Psoas muscle (tissue), 8 donors: ENCODE measurements at places on chromosomes 12 and 14. TPM values are rescaled to one million over a fixed set of nuclear protein-coding genes. Genes with fewer than 3 reads are reported as not detected.

GRCh38 chr14:61300209-61300608 is 19.1 kb upstream of the TMEM30B start:
- no peak for DNase-seq
- peaks cover 15% of the 10 kb centered on the region for H3K4me1 ChIP-seq
- no peaks in the 10 kb centered on the region for H3K27me3 ChIP-seq
- H3K4me3 ChIP-seq = no peak overlapping the region

DNA sequence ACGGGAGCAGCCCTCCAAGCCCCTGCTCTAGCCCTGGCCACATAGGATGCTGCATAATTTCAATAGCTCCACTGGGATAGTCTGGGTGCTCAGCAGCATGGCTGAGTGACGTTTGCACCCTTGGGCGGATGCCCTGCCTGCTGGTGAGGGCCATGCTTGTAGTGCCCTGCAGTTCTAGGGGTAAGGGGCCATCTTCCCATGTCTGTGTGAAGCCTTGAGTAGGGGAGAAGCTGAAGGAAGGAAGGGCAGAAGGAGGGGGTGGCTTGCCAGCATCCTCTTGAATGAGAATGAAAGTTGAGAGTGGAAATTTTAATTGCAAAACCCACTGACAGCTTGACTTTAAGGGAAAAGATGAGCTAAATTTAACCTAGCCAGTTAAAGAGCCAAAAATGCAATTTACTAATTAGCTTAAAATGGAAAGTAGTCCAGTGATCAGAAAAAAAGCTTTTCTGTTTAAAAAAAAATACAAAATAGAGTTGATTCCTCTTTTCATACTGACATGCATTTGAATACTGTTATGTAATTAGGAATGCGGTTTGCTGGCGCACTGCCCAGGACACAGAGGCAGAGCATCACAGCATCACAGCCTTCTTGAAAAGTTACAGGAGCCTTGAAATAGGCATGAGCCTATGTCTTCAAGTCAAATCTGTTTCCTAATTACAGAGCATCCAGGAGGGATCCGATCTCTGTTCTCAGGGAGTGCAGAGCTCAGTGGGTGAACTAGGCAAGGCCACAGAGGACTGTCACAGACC is 18.5 kb upstream of the EML1 start:
- DNase-seq = no peak
- H3K27me3 ChIP-seq = no peaks in the 10 kb centered on the region
- H3K36me3 ChIP-seq = no peaks in the 10 kb centered on the region
- no peak overlapping the region for H3K4me3 ChIP-seq

- no peak for DNase-seq
- no peaks in the 10 kb centered on the region for H3K4me1 ChIP-seq
- no peaks in the 10 kb centered on the region for H3K36me3 ChIP-seq
- H3K4me3 ChIP-seq = no peak overlapping the region
Measured at GRCh38 chr12:22459838-22460490, 84.4 kb downstream of the C2CD5 start.

GRCh38 chr12:27537855-27538675 is 14.1 kb downstream of the PPFIBP1 start:
- H3K27me3 ChIP-seq = no peaks in the 10 kb centered on the region
- H3K4me1 ChIP-seq = peaks cover 59% of the 10 kb centered on the region
- H3K27ac ChIP-seq = peak overlapping the region; percentile 11
- H3K4me3 ChIP-seq = no peak overlapping the region
- no peaks in the 10 kb centered on the region for H3K36me3 ChIP-seq

DNA sequence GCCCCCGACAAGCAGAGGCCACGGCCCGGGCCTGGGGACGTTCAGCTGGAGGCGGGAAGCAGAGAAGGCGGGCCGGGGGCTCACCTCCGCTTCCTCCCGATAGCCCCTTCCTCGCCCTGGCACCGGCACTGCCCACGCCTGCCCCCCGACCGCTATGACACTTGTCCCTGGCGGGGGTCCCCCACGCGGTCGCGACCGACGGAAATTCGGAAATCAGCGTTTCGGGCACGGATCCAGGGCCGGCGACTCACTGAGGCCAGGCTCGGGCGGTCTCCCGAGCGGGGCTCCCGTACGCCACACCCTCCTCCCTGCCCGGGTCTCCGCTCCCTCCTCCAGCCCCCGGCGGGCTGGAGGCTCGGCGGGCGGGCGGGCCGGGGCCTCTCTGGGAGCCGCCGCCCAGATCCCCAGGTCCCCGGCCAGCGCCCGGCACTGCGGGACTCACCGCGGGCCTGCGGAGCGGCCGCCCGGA is 581 bp downstream of the PITPNM2 start:
- H3K4me1 ChIP-seq = peaks cover 7% of the 10 kb centered on the region
- no peaks in the 10 kb centered on the region for H3K36me3 ChIP-seq
- peak; percentile 64 for DNase-seq
- peak overlapping the region; percentile 53 for H3K27ac ChIP-seq

DNA sequence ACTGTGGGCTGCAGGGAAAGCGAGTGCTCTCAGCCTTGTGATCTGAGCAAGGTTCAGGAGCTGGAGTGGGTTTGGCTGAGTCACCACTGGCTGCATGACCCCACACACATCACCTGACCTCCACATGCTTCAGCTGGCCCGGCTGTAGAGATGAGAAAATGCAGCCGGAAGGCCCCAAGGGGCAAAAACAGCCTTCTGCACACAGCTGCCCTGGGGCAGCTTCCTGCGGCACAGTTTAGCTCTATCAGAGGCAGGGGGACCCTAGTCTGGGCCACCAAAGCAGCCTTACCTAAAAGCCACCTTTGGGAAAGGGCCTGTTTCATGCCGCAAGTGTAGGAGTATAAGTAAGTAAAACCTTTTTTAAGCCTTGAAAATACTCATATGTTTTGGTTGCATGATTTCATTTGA is 123.3 kb downstream of the SSPN start:
- no peaks in the 10 kb centered on the region for H3K27me3 ChIP-seq
- H3K4me1 ChIP-seq = peaks cover 13% of the 10 kb centered on the region
- peak; percentile 57 for DNase-seq
- H3K27ac ChIP-seq = peak overlapping the region; percentile 61

DNA sequence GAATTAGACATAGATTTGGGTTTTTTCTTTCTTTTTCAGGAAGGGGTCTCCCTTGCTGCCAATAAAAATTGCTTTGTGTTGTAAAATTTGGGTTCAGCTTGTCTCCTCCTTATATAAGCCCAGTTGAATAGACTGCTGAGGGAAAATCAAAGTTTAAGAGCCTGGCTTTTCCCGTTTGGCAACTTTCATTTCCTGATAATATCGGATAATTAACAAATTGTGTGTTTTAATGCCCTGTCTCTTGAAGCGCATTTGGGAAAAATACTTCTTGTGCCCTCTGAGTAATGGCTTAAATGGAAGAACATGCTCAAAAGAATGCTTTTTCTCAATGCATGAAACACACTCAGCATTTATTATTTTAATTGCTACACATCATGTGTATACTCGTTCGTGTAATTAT is 198.0 kb upstream of the DCN start:
- peaks cover 5% of the 10 kb centered on the region for H3K4me1 ChIP-seq
- DNase-seq = no peak
- no peaks in the 10 kb centered on the region for H3K36me3 ChIP-seq
- H3K27ac ChIP-seq = no peak overlapping the region

DNA sequence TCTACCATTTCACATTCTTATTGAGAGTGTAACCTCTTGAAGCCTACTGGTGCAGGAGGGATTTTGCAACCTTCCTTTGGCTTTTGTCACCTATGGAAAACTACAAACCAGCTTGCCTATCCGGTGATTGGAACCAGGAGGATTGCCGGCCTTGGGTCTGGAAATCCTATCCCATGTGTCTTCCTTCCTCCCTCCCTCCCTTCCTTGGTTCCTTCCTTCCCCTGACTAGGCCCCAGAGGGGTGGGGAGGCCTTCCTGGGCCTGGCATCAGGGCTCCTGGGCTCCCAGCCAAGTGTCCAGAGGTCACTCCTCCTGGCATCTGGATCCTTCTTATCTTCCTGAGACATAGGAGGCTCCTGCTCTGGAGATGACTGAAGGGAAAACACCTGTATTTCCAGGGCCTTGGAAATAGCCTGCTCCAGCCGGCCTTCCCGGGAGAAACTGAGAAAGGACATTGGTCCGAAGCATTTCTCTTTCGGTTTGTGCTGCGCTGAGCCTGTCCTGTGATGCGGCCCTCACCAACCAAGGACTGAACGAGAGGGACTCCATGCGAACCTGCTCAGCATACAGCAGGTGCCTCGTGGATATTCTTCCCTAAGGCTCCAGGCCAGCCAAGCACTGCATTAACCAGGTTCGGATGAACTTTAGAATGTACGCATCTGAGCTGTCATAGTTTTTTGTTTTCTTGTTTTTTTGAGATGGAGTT is 43.4 kb downstream of the PSMA6 start:
- peaks cover 32% of the 10 kb centered on the region for H3K4me1 ChIP-seq
- peak; percentile 68 for DNase-seq
- H3K36me3 ChIP-seq = no peaks in the 10 kb centered on the region
- H3K27ac ChIP-seq = peak overlapping the region; percentile 75
- H3K4me3 ChIP-seq = no peak overlapping the region

- H3K36me3 ChIP-seq = no peaks in the 10 kb centered on the region
- peak overlapping the region; percentile 91 for H3K27ac ChIP-seq
- H3K4me1 ChIP-seq = peaks cover 34% of the 10 kb centered on the region
- peak; percentile 87 for DNase-seq
- peak overlapping the region; percentile 80 for H3K4me3 ChIP-seq
- no peaks in the 10 kb centered on the region for H3K27me3 ChIP-seq
Measured at GRCh38 chr12:47820631-47821345, 1.1 kb upstream of the HDAC7 start.

DNA sequence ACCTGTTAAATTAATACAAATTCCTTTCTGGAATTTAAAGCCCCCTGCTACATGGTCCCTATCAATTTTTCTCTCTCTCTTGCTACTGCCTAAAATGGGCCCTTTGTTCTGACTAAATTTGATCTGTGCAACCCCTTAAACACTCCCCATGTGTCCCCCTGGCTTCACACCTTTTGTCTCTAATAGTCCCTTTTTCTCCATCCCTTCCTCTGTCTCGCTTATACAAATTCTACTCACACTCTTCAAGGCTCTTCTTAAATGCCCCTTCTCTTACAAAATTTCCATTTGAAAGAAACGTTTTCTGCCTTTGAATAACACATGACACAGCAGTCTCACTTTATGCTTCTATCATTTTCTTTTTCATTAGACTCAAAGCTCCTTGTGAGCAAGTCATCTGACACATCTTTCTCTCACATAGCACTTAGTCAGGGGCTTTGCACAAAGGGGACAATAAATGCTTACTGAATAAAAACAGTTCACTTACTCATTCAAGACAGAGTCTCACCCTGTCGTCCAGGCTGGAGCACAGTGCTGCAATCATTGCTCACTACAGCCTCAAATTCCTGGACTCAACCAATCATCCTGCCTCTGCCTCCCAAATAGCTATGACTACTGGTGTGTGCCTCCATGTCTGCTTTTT is 41.5 kb upstream of the NR2C1 start:
- no peak overlapping the region for H3K4me3 ChIP-seq
- no peaks in the 10 kb centered on the region for H3K36me3 ChIP-seq
- H3K27me3 ChIP-seq = no peaks in the 10 kb centered on the region
- DNase-seq = no peak
- H3K4me1 ChIP-seq = peaks cover 11% of the 10 kb centered on the region

DNA sequence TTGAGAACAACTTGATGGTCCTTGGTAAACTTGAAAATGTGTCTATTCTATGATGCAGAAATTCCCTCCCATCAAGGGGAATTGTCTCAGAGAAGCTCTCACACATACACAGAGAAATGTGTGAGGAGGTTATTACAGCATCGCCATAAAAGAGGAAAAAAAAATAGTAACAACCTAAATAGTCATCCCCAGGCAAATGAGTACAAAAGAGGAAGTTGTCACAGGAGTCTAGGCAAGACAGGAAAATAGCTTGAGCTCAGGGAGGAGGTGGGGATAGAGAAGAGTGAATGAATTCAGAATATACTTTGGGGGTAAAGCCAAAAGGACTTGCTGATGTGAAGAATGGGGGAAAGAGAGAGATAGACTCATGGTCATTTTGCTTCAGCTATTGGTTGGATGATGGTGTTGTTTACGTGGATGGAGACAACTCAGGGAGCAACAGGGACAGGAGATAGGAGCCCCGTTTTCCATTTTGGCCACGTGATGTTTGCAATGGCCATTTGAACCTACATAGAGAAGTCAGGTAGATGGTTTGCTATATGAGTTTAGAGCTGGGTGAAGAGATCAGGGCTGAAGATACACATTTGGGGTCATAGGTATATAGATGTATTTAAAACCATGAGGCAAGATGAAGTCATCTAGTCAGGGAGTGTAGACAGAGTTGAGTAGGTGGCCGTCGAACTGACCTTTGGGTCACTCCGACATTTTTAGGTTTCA is 20.3 kb downstream of the LRRC74A start:
- no peaks in the 10 kb centered on the region for H3K27me3 ChIP-seq
- DNase-seq = no peak
- no peak overlapping the region for H3K4me3 ChIP-seq

- H3K27me3 ChIP-seq = no peaks in the 10 kb centered on the region
- no peaks in the 10 kb centered on the region for H3K36me3 ChIP-seq
- no peak overlapping the region for H3K4me3 ChIP-seq
- no peak for DNase-seq
- H3K4me1 ChIP-seq = no peaks in the 10 kb centered on the region
Measured at GRCh38 chr12:131067981-131068851, 114.5 kb downstream of the ADGRD1 start.

DNA sequence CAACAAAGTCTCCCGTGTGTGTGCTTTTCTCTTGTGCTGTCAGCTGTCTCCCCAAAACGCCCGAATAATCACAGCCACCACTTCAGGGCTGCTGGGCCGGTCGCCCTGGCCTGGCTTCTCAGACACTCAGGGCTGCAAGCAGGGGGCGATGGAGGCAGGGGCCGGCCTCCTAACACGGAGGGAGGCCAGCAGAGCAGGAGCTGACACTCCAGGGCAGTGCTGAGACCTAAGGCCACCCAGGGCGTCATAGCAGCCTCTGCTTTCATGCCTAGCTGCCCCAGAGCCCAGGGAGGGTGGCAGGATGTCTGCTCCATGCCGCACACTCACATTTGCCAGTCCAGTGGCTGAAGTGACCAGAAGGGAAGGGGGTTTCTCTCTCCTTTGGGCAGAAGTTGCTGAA is 25.6 kb downstream of the STX2 start:
- no peaks in the 10 kb centered on the region for H3K4me1 ChIP-seq
- H3K4me3 ChIP-seq = no peak overlapping the region
- no peak for DNase-seq
- H3K27ac ChIP-seq = no peak overlapping the region

- no peaks in the 10 kb centered on the region for H3K36me3 ChIP-seq
- no peaks in the 10 kb centered on the region for H3K27me3 ChIP-seq
- no peak for DNase-seq
- H3K27ac ChIP-seq = no peak overlapping the region
Measured at GRCh38 chr14:74841230-74842207, 34.4 kb downstream of the PROX2 start.

- H3K4me1 ChIP-seq = peaks cover 18% of the 10 kb centered on the region
- DNase-seq = peak; percentile 89
- H3K4me3 ChIP-seq = peak within 1 kb of the TSS; percentile 96
- no peaks in the 10 kb centered on the region for H3K36me3 ChIP-seq
Measured at GRCh38 chr14:52950898-52951680, at the start of gene FERMT2. Gene FERMT2 (minus strand): TSS chr14:52951050. CDS start chr14:52950568, 482 bp downstream.

TAS2R7 gene
- not detected for total RNA-seq

BIN2 gene
- 1.6 TPM for total RNA-seq

ANKS1B gene
- 3.6 TPM for total RNA-seq

KICS2 gene
- 18.2 TPM for total RNA-seq

AGAP2 gene
- 3.5 TPM for total RNA-seq
